ENCODE measurements at places on chromosomes 6 and 20.

DNA sequence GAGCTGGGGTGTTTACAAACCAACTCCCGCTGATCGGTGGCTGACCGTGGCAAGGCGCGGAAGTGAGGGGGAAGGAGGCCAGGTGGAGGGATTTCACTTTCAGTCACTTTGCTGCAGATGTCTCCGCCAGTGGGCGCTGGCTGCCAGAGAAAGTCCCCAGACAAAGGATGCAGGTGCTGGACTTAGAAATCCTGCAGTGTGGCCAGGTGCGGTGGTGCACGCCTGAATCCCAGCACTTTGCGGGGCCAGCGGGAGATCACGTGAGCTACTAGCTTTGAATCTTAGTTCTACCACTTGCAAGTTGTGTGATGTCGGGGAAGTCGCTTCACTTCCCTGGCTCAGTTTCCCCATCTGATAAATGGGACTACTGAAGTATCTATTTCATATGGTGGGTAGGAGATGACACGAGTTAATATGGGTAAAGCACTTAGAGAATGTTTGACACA lies 180.4 kb downstream of the ZNF217 start:
- DNase-seq: peak; percentile 73

DNA sequence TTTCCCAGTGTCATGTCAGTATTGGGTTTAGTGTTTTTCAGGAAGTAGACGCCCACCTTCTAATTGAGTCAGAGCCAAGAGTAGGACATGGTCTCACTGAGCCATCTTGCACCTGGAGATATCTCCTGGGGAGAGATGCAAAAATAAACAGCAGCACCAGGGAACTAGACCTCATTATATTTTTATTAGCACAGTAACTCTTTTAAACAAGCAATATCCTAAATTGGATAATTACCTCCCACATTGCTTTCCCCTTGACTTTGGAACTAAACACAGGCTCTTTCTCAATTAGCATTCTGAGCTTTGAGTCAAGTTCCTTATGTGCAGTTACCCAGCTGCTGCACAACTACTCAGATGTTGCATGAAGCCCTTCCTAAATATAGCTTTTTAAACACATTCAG lies 175.4 kb downstream of the IBTK start:
- no peak for DNase-seq

DNA sequence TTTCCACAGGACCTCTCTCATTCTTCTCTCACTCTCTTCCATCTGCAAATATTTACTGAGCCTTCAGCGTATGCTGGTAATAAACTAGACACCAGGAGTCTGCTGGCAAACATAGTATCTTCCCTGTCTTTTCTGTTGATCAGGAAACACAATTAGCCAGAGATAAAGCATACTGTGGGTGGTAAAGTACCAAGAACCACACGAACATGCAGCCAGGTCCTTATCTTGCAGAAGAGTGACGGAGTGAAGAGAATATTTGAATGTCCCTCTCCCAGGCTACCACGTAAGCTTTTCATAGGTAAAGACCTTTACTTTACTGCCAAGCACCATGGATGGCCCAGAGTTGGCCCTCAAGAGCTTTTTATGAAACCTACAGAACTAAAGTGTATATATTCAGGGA lies 13.3 kb downstream of the FHL5 start:
- DNase-seq: no peak

DNA sequence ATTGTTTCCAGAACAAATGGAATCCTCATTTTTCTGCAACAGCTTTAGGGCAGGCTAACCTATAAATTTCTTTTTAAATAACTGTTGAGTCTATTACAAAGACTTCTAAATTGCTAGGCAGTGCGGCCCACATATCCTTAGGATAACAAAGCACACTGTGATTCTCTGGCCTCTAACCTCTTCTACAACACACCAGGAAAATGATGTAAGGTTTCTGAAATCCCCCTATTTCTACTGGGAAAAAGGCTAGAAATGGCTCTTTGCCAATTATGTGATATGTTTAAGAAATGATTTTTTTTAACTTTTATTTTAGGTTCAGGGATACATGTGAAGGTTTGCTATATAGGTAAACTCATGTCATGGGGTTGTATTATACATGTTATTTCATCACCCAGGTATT lies 17.3 kb upstream of the NT5E start:
- no peak for DNase-seq

DNA sequence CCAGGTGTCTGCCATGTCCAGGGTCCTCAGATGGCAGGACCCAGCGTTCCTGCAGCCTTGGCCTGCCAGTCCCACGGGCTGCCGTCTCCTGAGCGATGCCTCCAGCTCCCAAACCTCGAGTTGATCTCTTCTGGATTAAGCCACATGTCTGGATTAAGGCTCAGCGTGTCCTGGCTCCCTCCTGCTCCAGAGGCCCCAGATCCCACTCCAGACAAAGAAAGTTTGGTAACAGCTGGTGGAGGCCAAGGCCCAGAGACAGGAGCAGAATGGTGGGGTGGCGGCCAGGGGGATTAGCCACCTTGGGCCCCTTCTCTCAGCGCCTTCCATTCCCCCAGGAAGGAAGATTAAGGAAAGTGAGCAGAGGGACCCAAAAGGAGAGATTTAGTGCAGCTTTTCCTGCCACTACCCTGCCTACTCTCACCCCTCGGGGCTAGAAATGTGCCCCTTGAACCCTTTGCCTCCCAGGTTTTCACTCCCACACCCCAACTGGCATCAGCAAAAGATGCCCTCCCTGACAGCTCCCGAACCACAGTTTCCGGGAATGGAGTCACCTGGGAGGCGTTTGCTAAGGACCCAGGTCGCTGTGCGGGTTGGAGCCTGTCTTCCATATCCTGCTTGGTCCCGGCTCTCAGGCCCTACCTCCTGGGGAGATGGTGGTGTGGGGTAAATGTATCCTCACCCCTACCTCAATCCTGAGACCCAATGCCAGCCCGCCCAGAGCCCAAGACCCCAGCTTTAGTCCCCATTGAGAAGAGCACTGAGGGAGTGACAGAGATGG lies 6.9 kb downstream of the SPDEF start:
- no peak for DNase-seq

DNA sequence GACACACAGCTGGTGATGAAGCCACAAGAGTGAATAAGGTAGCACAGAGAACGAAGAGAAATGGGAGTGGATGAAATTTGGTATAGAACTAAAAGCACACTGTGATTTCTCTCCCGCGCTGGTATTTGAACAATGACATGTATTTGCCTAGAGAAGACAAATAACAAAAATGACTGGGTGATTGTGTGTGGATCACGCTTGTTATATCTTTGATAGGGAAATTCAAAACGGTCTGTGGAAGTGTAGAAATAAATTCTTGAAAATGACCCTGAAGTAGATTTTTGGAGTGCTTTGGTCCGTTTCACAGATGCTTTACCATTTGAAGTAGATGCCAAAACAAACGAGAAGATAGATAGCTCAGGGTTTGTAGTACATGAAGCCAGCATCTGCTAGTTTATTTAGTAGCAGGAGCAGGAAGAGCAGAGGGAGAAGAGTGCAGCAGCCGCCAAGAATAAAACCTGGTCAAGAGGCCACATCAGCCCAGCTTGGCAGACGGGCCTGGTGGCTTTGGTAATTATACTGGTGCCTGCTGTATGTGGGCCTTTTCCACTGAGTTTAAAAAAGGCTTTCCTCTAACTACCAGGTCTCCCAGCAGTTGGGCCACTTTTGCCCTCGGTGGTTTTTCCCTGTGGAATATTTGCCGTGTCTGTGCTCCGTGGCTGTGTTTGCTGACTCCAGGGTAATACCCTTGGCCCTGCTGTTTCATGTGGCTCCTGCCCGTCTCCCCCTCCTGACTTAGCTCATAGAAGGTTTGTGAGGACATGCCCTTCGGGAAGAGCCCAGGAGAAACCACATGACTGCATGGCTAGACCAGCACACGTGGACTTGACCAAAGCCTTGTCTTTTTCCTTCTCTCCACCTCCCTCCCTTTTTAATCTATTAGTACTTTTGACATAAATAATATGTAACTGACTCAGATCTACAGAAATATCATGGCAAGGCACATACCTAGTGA lies 294.0 kb downstream of the SOX4 start:
- DNase-seq: no peak

GRCh38 chr6:20866935-20867703 lies 332.9 kb downstream of the CDKAL1 start:
- no peak for DNase-seq

GRCh38 chr20:4787069-4787468 lies 65.4 kb downstream of the PRND start:
- DNase-seq: no peak

DNA sequence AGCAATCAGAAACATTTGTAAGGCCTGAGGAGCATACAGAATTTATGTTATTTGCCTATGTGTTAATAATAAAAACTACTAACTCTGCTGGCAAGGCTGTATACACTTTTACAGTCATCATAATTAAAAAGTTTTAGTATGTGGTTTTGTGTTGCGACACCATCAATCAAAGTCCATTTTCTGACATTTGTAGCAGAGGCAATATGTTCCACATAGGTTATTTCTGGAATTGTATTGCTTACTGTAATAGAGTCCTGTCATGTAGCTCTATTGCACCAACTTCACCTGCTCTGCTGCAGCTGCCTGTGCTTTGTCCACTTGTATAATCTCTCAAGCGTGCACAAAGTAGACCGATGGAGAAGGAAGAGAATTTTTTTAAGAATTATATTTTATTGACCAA lies 501.8 kb downstream of the HACE1 start:
- no peak for DNase-seq

- DNase-seq: no peak
These were observed 1.7 kb downstream of the STX16 start for GRCh38 chr20:58652606-58653294.

DNA sequence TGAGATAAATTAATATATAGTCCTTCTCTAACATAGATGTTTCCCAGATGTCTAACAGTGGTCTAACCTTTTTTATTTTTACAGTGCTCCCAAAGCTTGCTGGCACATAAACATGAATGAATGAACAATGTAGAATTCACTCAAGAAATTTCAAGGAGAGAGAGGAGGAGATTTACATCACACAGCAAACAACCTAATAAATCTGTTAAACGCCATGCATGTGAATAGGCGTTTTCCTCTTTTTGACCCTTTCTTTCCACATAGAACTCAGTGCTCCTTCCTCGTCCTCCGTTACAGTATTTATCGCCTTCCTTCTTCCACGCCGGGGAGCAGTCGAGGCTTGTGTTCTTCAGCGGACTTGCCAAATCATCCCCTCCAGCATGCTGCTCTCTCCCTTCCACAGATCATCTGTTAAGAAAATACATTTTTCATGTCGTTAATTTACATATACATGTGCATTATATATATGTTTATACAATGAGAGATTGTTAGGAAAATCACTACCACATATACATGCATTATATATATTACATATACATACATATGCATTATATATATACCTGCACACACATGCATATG lies 93.0 kb downstream of the SLC35B3 start:
- no peak for DNase-seq

All from activated naive CD4-positive, alpha-beta T cell treated with anti-CD3 and anti-CD28 coated beads for 36 hours (primary cell).